ENCODE measurements at places on chromosomes 7 and 10.

GRCh38 chr7:98990356-98990755, 112.0 kb downstream of the TRRAP start:
- DNase-seq: no peak

DNA sequence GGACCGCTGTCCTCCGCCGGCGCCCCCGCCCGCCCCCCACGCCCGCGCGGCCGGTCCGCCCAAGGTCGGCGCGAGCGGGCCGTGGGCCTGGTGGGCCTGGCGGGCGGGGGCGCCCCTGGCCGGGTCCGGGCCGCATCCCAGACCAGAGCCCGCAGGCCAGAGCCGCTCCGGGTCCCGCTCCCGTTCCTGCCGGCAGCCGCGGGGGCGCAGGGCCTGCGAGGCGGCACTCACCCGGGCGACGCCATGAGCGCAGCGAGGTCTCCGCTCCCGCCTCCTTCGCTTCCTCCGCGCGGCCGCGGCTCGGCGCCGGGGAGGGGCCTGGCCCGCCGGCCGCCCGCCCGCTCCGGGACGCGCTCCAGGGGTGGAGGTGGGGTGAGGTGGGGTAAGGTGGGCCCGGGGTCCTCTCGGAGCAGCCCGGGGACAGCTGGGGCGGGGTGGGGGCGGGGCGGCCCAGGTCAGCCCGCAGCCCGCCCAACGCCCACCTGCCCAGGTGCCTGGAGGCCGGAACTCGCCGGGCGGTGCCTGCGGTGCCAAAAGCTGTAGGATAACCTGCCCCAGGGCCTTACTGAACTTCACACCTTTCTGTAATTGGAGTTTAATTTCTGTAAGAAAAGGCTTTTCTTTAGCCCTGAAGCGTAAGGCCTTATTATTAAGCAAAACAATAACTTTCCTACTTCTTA, at the start of gene URGCP:
URGCP (minus strand) TSS at position 266 of the 680 bp plus-strand sequence; CDS start at position 245, 21 bp downstream.
- DNase-seq: peak; percentile 25

GRCh38 chr10:103991393-103992128, 24.6 kb downstream of the SLK start:
- DNase-seq: no peak

DNA sequence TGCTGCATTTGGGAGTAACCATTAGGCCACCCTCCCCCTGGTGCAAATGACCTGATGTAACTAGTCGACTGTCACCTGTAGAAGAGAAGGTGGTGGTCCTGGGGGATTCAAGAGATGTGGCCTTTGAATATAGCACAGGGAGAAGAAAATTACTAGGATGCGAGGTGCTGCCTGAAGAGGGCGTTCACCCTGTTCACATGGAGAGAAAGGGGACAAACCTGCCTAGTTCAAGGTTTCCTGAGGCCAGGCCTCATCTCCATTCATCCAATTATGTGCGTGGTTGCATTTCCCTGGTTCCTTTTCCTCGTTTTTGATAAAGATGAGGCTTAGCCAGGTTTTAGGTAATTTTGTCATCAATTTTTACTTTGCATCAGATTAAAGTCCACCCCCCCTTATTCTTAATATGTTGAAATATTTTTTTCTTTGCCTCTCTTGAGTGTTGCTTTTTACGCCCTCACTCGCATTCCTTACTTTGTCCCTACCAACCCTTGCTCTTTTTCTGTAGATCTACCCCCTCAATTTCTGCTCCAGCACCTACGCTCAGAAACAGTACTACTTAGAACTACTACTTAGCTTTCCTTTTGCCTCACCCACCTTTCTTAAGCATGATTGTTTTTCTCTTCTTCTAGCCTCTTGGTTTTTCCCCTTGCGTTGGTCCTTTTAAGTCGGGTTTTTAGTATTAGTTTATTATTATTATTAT, 13.7 kb downstream of the CLCN1 start:
- no peak for DNase-seq
